GM04504 (cell line): ENCODE measurements at places on chromosomes 13 and 19.

DNA sequence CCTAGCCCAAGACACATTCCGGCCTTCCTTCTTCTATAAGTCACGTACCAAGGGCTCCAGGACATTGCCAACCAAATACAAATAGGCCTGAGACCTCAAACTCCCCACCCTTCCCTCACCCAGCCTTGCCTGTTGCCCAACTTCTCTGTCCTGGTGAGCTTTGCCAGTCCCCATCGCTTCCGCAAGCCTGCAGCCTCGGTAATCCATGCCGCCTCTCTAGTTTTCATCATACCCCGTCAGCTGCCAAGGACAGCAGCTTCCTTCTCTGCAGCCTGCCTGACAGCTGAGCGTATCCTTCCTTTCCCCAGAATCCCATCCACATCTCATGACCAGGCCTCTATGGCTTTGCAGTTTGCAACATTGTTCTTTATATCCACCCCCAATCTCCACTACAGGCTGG is 36.6 kb upstream of the POMP start:
- DNase-seq, result no peak

DNA sequence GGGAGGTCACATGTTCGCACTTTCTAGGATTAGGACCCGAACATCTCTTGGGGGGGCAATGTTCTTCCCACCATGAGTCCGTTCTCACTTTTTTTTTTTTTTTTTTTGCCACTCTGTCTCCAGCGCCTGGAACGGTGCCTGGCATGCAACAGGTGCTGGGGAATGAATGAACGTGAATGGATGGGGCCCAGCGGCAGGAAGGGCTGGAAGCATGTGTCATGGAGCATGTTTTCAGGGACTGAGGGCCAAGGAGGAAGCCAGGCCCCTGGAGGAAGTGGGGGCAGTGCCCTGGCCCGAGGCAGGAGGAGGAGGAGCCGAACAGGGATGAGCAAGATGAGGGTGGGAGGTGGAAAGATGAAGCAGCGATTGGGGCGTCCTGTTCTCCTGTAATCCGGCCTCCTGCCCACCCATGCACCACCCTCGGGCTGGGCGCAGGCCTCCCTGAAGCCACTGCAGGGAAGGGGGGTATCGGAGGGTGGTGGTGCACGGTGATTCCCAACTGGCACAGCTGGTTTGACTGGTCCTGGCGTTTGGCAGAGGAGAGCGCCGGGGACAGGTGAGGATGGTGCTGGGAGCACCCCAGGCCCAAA is 8.8 kb upstream of the SULT2B1 start:
- DNase-seq, result no peak

- no peak for DNase-seq
These were observed 195.1 kb downstream of the HS6ST3 start for GRCh38 chr13:96284971-96285370.

DNA sequence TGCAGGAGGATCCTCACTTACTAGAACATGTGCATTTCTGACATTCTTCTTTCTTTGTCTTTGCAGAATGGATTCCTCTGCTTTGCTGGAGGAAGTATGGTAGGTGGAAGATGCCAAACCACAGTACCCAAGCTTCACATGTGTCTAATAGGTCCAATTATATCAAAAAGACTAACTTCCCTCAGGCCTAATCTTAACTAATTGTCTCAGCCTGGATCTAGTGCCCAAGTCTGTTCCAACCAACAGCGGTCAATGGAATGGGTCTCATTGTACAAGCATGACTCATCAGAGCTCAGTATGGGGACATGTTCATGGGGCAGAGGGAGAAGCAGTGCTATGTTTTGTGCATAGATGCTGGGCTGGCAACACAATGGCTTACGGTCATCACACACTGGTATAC is 81.6 kb upstream of the CSNK1A1L start:
- no peak for DNase-seq

DNA sequence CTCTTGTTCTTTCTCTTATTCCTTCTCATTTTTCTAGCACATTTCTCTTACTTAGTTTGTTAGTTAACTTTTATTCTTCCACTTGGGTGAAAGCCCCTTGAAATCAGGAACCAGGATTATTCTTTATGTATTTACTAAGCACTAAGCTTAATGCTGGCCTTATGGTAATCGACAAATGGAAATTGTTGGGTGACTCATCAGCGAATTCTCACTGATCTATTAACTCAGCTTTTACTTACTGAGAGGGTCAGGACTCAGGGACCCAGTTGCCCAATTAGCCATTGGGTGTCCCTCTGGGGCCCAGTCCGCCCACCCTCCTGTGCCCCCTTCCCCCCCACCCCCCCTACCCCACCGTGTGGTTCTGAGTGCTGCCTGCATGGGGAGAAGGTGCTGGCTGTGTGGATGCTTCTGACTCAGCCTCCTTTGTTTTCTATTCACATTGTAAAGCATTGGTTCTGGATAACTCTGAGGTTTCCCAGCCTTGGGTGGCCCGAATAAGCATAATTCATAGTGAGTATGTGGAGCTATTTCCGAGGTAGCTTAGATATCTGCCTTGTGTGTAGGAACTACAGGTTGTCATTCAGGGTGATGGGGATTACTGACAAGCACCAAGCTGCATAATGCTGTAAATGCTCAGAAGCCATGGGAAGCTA is 240.9 kb downstream of the FGF9 start:
- no peak for DNase-seq

GRCh38 chr19:50658441-50659317 is 9.4 kb downstream of the C19orf81 start:
- DNase-seq, result no peak

GRCh38 chr13:26855071-26855470 is 94.5 kb upstream of the GPR12 start:
- no peak for DNase-seq

DNA sequence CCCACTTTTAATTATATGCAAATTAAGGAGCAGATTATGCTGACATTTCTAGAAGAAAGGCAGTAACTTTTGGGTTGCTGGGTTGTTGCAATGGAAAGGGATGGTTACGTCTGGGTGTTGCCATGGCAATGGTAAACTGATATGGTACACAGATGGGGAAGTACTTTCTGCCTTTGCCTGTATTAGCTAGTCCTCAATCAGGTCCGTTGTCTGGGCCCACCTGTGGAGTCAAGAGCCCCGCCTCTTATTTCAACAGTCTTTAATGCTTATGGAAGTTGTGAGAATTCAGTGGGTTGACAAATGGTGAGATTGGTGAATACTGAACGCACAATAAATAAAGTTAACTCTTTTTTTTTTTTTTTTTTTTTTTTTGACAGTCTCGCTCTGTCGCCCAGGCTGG is 30.6 kb upstream of the DPP9 start:
- no peak for DNase-seq

DNA sequence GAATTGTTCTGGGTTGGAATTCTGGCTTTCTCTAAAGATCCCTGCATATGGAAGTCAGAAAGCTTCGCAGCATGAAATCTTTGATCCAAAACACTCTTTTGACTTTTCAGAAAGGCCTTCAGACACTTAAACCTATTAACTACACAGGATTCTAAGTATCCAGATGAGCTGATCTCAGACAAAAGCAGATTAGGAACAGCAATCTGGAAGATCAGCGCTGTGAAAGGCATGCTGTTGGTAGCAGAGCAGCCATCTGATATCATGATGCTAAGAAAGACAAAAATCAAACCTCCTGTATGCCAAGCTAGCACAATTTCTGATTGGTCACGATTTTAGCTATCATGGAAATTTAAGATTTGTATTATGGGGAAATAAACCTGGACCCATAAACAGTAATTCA is 589.9 kb downstream of the GPC5 start:
- DNase-seq, result no peak

DNA sequence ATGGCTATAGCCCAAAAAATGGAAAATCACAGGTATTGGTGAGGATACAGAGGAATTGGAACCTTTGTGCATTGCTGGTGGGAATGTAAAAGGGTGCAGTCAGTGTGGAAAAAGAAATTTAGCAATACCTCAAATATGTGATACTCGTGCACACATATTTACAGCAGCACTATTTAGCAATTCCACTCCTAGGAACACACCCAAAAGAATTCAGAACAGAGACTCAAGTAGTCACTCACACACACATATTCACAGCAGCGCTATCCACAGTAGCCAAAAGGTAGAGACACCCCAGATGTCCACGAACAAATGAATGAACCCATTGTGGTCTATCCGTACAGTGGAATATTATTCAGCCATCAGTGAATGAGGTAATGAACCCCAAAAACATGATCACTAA is 114.0 kb downstream of the COL4A2 start:
- DNase-seq, result no peak

GRCh38 chr19:44851427-44851826 is 5.3 kb downstream of the NECTIN2 start:
- DNase-seq, result no peak

DNA sequence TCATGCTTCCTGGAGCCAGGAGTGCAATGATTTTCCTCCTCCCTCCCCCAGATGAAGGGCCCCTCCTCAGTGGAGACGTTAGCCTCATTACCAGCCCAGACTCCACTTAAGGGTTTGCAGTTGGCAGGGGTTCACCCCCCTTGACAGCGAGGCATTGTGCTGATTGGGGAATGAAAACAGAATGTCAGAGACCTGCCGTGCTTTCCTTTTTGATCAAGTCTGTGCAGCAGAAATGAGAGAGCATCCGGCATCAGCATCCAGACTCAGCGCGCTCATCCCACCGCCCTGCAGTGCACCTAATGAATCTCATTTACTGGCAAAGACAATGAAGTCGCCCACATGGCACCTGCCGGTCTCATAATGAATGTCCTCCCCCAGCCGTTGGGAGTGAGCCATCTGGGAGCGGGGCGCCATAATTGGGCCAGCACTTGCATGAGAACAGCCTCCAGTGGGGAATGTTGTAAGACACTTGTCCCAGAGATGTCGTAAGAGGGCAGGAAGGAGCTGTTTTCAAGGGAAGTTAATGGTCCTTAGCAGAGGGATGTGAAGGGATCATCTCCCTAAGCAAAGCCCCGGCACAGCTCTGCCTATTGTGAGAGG is 98.3 kb upstream of the UQCRFS1 start:
- DNase-seq, result no peak

DNA sequence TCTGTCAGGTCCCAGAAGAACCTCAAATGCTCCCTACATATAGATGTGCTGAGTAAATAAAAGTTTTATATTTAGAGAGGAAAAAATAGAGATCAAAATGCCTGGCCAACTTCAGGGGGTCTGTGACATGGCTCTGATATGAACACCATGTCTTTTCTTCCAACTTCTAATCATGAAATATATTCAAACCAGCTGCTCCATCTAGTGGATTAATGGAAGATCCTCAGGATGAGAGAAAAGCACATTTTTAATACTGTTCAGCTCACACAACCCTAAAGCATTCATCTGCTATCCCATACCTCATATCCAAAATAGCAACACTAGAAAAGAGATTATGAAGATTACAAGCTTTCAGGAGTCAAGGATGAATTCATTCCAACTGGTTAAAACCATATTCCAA is 56.0 kb upstream of the DOCK9 start:
- no peak for DNase-seq

GRCh38 chr13:102907016-102907756 is 61.4 kb downstream of the ERCC5 start:
- DNase-seq, result no peak

GRCh38 chr19:17718947-17719711 is at the start of gene MAP1S:
Gene MAP1S, plus strand, starts transcription at chr19:17719480. Its CDS starts 23 bp downstream, at chr19:17719503.
- no peak for DNase-seq

GRCh38 chr19:43616306-43616705 is 3.1 kb downstream of the ZNF428 start:
- no peak for DNase-seq

DNA sequence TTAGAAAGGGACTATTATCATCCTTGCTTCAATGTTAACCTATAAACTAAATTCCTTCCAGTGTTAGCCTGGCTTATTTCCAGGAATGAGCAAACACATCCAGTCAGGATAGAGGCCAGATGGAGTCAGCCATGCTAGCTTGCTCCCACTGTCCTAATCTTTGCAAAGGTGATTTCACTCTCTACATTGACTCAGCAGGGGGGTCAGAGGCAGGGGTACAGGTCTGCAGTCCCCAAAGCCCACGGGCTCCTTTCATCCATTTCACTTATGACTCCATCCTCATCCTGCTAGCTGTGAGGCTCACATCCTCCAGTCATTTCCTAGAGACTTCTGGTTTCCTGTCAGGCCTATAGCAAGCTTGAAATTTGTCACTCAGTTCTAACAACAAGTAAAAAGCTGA is 63.4 kb upstream of the CEACAM8 start:
- no peak for DNase-seq

GRCh38 chr13:33817513-33817900 is 442 bp upstream of the RFC3 start:
- DNase-seq, result no peak

DNA sequence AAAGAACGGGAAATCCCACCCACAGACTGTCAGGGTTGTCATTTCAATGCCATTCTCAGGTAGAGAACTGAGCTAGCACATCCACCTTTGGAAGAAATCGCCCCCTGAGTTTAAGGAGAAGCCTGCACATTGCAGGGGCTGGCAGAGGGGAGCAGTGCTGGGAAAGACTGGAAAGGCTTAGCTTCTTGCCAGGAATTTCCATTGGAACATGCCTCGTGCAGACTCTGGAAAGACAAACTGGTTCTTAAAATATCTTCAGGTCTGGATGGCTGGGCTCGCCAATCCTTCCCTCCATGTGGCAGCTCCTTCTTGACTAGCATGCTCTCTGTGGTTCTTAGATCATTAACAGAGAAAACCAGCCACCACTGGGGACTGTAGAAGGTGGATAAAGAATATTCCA is 414.1 kb downstream of the TSHZ3 start:
- no peak for DNase-seq

- DNase-seq, result no peak
These were observed 200.2 kb downstream of the MTUS2 start for GRCh38 chr13:29020314-29020713.

DNA sequence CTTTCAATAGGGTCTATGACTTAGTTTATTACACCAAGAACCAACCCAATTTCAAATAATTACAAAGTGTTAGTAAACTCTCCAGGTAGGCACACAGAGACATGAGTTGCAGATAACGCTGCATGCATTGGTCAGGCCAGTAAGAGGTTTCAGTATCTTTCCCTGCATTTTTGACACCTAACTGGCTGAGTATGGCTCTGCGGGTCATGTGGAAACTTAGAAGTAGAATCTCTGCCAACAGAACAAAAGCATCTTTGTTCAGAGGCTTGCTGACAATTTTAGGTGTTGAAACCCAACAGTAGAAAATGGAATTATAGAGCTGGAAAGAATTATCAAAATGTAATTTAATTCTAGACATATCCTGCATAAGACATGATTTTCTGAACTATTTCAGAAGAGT is 25.3 kb downstream of the HTR2A start:
- no peak for DNase-seq

DNA sequence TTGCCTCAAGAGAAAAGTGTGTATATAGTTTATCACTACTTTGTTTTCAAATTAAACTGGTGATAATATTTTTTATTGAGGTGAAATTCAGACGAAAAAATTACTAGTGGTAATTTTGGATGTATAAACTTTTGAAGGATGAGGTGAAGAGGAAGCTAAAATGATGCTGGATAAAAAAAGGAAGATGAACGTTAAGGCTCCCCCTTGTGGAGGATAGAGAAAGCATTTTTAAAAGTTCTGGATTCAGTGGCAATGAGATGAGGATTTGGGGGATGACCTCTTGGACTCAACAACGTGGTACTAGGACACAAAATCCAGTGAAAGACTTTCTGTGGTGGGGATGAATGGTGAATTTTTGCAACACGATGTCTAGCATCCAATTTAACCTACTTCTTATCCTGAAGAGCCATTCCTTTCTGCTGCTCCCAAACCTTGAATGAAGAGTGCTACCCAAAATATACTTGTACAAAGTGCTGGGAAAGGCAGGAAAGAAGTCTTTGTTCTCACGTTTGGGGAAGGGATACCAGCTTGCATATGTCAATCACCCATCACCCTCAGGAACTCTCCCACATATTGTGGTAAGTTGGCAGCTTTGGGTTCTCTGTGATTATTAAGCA is 7.3 kb upstream of the SIGLEC5 start:
- no peak for DNase-seq

GRCh38 chr13:86579662-86580061 is 780.4 kb upstream of the SLITRK6 start:
- DNase-seq, result no peak
